ENCODE measurements at places on chromosomes 2 and 18. TPM values are rescaled to one million over a fixed set of nuclear protein-coding genes. Genes with fewer than 3 reads are reported as not detected.
A peak's percentile ranks its signal among the peaks of the same experiment; 100 is the strongest.

DNA sequence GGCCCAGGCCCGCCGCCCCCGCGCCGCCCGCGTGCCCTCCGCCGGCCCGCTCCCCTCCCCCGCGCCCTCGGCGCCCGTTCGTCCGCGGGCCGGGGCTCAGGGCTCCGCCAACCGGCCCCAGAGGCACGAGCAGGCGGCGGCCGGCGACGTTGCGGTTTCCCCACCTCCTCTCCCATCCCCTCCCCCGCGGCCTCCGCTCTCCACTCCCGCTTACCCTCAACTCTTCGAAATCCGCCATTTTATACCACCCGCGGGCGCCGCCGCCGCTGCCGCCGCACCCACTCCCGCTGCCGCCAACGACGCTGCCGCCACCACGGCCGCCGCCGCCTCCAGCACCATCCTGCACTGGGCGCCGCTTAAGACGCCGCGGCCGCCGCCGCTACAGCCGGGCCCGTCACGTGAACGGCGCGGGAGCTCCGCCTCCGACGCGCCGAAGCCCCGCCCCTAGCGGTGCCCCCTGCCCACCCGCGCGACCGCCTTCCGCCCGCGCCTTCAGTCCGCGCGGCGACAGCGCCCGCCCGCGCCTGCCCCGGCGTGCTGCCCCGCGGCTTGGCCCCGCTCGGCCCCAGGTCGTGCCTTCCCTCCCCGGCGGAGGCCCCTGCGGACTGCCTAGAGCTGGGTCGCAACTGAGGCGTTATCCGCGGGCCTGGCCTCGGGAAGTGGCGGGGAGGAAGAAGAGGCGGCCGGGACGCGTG, at the start of the genes KATNAL2 and PIAS2:
KATNAL2 (plus strand) TSS at position 495 of the 695 bp plus-strand sequence. CDS start 29,271 bp downstream, outside the sequence.
PIAS2 (minus strand) TSS at position 400 of the 695 bp plus-strand sequence; CDS start at position 238, 162 bp downstream.
- DNase-seq, result peak; percentile 82

DNA sequence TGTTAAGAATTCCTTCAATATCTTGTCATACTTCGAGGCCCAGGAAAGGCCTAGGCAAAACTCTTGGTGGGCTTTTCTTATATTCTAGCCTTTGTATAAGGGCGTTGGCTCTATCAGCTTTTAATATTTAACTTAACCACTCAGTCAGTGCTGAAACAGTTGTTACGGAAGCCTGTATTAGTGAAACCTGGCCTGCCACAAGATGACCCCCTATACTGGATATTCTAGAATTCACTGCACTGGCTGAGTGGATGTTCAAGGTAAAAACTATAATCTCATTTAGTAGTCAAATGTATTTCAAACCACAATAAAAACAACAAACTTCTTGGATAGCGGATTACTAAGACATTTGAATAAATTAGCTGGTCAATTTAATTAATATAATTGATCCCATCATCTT, 91.7 kb upstream of the HNMT start:
- no peak for DNase-seq

- no peak for DNase-seq
Measured at GRCh38 chr2:145124085-145124484, 604.2 kb upstream of the ZEB2 start.

GRCh38 chr2:236309669-236310029, 45.4 kb upstream of the ASB18 start:
- no peak for DNase-seq

- DNase-seq, result no peak
Measured at GRCh38 chr2:111944531-111945210, 46.3 kb downstream of the MERTK start.

- no peak for DNase-seq
Measured at GRCh38 chr2:59168766-59169165, 927.6 kb upstream of the FANCL start.

DNA sequence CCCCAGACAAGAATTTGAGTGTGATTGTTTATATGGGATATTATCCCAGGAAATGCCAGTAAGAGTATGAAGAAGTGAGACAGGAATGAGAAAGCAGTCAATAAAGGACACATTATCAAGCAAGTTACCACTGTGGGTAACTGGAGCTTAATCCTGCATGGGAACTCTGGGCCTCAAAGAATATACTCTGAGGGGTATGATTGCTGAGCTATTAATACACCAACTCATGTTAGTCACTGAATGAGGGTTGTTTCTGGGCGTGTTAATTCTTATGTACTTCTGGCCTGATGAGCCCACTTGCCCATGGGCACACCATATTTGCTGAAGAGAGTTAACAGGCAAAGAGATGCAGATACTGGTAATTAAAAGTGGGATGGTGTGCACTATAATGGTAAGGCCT, 26.6 kb upstream of the PAIP2B start:
- no peak for DNase-seq

DNA sequence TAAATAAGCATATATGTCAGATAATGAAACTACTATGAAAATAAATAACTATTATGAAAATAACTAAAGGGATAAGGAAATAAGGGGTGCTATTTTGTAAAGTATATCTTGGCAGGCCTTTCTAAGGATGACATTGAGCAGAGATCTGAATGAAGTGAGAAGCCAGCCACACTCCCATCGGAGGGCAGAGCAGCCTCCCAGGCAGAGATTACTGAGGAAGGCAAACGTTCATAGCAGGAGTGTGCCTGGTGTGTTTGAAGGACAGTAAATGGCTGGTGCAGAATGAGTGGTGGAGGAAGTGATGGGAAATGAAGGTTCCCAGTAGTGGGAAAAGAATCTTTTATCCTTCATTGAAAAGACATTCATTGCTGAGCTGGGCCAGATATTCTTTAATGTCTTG, 62.5 kb downstream of the SPHKAP start:
- no peak for DNase-seq

DNA sequence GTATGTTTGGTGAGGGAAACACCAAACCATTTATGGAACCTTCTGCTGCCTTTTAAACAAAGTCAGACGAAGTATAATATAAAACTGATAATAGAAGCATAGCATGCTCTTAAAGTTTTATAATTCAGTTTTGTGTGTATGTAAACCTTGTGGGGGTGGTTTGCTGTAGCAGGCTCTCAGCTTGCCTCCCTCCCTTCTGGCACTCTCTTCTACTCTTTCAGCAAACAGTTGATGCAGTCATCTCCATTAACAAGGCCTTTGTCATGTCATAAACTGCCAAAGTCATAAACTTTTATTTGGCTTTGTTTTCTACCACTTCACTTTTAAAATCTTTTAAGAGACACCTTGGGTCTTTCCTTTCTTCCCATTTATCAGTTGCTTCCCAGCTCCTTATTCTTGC, 448.2 kb upstream of the SETBP1 start:
- DNase-seq, result no peak

DNA sequence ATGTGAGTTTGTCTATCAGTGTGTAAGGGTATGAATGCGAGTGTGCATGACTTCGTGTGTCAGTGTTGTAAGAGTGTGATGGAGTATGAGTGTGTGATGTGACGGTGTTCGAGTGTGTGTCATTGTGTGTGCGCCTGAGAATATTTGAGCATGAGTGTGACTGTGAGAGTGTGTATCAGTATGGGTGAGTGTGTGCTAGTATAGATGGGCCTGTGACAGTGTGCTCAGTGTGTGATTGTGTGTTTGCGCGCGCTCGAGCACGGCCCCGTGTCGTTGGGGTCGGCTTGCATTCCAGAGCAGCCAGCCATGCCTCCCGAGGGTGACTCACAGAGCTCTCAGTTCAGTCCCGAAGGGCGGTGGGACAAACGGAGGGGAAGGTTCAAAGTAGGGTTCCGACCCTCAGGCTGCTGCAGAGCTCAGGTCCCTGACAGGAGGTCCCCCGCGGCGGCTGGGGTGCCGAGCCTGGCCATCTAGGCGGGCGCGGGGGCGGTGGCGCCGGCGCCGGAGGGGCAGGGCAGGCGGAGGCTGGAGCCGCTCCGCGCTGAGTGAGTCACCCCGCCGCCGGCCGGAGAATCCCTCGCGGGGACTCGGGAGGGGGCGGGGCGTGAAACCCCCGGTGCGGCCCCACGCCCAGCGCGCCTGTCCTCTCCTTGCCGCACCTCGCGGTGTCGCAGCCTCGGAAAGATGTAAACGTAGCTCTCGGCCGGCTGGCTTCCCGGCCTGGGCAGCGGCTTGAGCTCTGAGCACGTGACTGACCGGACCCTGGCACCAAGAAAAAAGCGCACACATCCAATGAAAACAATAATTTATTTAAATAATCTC, 3.8 kb downstream of the DLX2 start:
- DNase-seq, result peak; percentile 74

- DNase-seq, result no peak
Measured at GRCh38 chr2:150508497-150509137, 21.1 kb upstream of the RND3 start.

GRCh38 chr2:205166745-205167144, 515.6 kb upstream of the NRP2 start:
- DNase-seq, result no peak

GRCh38 chr2:82939211-82939610, 1519.9 kb downstream of the SUCLG1 start:
- no peak for DNase-seq

GRCh38 chr2:166375195-166375735, 479 bp downstream of the SCN9A start:
- DNase-seq, result peak; percentile 0

DNA sequence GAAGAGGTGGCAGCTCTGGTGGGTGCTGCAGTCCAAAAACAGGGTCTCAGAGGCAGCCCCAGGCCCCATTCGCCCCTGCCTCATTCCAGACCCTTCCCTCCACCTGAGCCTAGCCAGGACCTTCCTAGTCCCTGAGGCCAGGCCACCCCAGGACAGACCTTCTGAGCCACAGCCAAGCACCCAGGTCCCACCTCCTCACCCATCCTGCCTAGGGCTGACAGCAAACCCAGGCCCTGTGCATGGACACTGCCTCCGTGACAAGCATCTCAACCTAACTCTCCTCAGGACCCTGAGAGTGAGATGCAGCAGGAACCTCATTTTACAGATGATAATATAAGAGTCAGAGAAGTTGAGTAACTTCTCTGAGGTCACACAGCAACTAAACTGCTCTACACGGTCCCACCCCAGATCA, 15.5 kb downstream of the ADRA2B start:
- no peak for DNase-seq

GRCh38 chr2:118340103-118340502, 251.8 kb downstream of the INSIG2 start:
- no peak for DNase-seq

Gene TET3
- total RNA-seq, result 14.8 TPM

Gene IL18R1
- 20.6 TPM for total RNA-seq

Gene ALPG
- total RNA-seq, result not detected

Gene TBR1
- total RNA-seq, result not detected

Gene FLACC1
- 1.3 TPM for total RNA-seq

Gene OSR1
- total RNA-seq, result not detected

Gene DNER
- total RNA-seq, result not detected

Gene UGT1A10
- not detected for total RNA-seq

Gene MDH1B
- 1.1 TPM for total RNA-seq

Gene FOXD4L1
- 0.18 TPM for total RNA-seq

Data from activated naive CD8-positive, alpha-beta T cell treated with anti-CD3 and anti-CD28 coated beads for 36 hours (primary cell).